Astrocyte (in vitro differentiated cells and primary cell): ENCODE measurements at places on chromosomes 13 and 19. TPM values are rescaled to one million over a fixed set of nuclear protein-coding genes. Genes with fewer than 3 reads are reported as not detected.
A peak's percentile ranks its signal among the peaks of the same experiment; 100 is the strongest.

DNA sequence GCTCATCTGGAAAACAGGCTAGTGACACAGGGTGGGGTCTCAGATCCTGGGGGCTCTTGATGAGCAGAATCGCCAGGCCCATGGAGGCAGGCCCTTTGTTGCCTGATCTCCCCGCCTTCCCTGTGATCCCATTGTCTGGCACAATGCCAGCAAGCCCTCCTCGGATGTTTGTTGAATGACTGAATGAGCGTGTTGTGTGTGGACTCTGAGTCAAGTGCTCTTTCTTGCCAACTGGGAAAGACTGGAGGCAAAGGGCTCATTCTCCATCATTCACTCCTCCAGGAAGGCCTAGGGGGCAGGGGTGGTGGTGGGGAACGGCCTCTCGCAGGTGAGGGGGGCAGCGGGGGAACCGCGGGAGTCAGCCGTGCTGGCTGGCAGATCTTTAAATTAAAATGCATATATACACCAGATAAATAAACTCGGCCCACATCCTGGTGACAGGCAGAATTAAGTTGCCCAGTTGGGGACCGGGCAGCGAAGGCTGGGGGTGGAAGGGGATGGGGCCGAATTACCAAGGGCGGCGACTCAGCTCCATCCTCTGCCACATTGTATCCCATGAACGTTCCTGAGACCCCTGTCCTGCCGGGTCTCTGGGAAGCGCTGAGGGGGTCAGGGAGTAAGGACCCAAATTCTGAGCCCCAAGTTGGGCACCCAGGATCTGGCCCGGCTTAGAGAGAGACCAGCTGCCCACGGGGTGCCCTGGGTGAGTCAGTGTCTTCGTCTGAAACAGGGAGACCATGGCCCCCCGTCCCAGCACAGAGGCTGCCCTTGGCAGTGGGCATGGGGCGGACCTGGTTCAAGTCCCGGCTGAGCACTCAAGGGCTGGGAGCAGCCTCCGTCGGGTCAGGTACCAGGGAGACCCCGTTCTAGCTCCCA is 24.5 kb downstream of the EFNA2 start:
- DNase-seq: no peak

GRCh38 chr19:3520166-3521103 is 14.3 kb downstream of the FZR1 start:
- no peak for DNase-seq

- no peak for DNase-seq
Observed at GRCh38 chr13:77230560-77230959, 96.3 kb downstream of the MYCBP2 start.

DNA sequence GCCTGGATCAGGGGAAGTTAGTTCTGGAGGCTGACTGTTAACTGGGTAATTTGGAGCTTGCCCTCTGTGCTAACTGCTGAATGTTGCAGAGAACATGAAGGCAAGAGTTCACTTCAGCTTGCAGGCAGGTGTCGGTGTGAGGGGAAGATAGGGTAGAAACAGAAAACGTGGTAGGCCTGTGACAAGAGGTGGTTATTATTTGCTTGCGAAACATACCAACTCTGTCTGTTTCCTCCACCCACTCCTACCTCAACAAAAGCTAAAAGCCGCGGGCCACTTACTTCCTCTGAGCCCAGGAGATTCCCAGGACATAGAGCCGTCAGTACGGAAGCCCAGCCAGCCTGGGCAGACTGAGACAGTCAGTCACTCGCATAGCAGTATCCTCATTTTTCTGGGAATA is 119.2 kb upstream of the ABCC4 start:
- no peak for DNase-seq

DNA sequence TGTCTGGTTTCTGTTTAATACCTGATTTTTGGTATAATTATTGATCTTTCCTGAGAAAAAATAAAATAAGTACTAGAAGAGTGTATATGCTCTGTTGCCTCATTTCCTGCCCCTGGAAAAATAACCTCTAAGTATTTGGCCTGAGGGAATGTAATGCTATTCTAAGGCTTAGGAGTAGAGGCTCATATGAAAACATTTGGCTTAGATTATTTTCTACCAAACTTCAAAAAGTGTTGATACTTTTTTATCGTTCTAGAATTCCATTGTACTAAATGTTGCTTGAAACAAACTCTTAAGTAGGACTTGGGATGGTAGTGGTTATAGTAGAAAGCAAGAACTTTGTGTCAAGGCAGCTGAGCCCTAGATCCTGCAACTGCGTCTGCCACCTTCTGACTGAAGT is 57.8 kb downstream of the COG3 start:
- DNase-seq: no peak

- DNase-seq: no peak
Observed at GRCh38 chr19:8057545-8058270, 5.1 kb downstream of the CCL25 start.

DNA sequence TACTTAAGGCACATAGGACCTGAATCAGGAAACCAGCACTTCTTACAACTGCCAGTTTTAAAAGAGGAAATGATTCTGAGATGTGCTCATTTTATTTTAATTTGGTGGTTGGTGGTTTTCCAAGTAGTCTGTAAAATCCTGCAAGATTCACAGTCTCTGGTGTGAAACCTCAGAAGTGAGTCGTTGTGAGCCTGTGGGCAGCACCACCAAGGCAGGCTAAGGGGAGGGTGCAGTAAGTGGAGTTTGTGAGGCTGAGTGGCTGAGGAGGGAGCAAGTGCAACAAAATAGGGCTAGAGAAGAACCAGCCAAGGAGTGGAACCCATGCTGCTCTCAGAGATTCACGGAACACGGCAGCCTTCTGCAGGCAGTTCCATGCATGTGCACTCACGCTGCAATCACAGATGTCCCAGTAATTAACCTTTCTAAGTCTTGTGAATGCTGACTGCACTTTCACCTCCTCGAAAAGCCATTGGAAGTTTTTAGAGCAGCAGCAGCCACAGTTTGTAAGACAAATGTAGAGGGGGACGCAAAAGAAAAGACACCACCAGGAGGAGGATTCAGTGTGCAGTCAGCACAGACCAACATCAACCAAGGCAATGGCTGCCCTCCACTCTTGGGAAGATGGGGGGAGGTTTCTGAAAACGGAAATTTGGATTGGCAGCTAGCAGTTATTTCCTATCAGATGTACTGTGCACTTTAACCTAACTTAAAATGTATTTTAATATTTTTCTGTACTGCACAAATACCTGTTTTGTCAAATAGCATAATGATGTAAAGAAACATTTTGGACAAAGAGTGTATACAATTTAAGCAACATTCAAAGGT is 44.9 kb downstream of the ESD start:
- peak; percentile 60 for DNase-seq

- peak; percentile 81 for DNase-seq
Observed at GRCh38 chr13:50319635-50320255, 304.5 kb downstream of the KCNRG start.

The TEX26 gene
- not detected in 2 replicates for total RNA-seq

The KCNN4 gene
- total RNA-seq: 2.6 and 3.6 TPM in 2 replicates

The SPRY2 gene
- total RNA-seq: 56.2 and 57.7 TPM in 2 replicates

The CYP4F12 gene
- not detected in 2 replicates for total RNA-seq

The TINCR gene
- total RNA-seq: 0.38 and 1.4 TPM in 2 replicates

The TMEM145 gene
- 0.70 TPM in 1 of 2 replicates, not detected in the other for total RNA-seq
